ENCODE measurements at places on chromosomes 5 and 9. TPM values are rescaled to one million over a fixed set of nuclear protein-coding genes. Genes with fewer than 3 reads are reported as not detected.

- no peak for DNase-seq
These were observed 296.3 kb downstream of the KCNN2 start for GRCh38 chr5:114658194-114658593.

DNA sequence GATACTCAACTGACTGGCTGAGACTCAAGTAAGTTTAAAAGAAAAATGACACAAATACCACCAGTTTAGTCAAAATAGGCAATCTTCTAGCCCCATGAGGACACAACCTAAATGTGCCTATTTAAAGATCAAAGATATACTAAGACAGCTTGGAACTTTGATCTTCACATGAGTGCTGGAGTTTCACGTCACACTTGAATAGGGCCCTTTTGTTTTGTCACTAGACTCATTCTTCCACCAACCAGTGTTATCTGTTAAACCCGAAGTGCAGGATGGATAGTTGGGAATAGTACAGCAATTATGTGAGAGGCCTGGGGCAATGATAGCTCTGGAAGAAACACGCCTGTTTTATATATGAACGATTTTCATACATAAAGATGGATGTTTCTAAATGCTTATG is 792.8 kb upstream of the NUDT12 start:
- no peak for DNase-seq

DNA sequence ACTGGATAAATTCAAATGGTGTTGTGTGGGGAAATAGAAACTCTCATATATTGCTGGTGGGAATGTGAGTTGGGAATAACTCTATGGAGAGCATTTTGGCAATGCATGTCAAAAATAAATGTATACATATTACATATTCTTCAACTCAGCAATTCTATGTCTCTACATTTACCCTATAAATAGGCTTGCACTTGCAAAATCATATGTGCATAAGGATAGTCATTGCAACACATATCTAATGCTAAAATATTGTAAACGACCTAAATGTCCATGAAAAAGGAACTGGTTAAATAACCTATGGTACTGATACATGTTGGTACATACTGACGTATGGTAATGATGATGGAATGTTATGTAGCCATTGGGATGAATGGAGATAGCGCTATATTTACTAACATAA is 94.5 kb upstream of the CHD1 start:
- no peak for DNase-seq

GRCh38 chr5:107302441-107302840 is 368.3 kb downstream of the EFNA5 start:
- no peak for DNase-seq

DNA sequence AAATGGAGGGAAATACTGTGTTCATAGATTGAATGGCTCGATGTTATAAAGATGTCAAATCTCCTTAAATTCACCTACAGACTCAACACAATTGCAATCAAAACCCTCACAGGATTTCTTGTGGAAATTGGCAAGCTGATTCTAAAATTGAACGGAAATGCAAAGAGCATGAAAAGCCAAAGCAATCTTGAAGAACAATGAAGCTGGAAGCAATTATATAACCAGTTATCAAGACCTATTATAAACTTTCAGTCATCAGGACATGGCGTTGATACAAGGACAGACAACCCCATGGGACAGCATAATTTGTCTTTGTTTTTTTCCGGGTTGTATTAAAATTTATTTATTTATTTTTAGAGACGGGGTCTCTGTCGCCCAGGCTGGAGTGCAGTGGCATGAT is 53.5 kb upstream of the OTULINL start:
- no peak for DNase-seq

GRCh38 chr9:135356021-135356420 is 123.6 kb upstream of the PPP1R26 start:
- no peak for DNase-seq

GRCh38 chr5:121988488-121988887 is 26.7 kb downstream of the SRFBP1 start:
- no peak for DNase-seq

DNA sequence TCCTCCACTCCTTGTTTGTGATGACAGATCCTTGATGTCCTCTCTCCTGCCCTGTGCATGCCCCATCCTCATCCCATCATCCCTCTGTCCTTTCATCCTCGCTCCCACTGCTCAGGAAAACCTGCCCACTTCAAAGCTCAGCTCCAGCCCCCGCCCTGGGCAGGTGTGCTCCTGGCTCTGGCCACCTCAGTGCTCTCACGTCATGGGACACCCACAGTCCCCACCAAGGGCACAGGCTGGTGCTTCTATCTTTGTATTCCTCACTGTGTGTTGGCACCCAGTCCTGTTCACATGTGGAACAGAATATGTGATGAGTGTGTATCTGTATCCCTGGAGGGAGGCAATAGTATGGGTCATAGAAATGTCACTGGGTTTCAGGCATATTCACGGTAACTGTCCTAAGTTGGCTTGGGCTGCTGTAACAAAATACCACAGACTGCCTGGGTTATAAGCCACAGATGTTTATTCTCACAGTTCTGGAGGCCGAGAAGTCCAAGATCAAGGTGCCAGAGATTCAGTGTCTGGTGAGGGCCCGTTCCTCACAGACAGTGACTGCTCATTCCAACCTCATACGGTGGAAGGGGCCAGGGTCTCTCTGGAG is 13.5 kb downstream of the GFPT2 start:
- DNase-seq: no peak

Gene PIP5KL1
- total RNA-seq: 4.0 TPM

GRCh38 chr9:131668439-131669268 is 71.2 kb downstream of the RAPGEF1 start:
- peak; percentile 85 for DNase-seq

DNA sequence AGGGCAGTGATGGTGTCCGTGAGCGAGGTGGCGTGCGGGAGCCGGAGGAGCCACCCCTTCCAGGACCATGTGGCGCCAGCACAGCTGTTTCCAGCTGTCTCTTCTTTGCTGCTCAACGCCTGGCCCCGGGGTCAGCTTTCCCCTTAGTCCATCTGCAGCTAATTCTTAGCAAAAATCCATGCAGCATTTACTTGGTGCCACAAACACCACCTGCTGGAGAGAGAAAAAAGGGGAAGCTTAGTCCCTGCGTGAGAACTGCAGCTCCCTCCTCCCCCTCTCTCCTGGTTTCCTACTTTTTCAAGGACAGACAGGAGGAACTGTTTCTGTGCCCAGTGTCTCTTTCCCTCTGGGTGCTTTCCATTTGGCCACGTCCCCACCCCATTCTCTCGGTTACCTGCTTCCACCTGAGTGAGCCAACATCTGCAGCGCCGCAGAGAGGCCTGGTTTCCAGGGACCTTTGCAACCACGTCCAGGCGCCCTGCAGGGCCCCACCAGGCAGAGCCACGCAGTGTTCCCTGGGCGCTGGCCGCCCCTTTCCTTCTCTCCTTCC is 3.4 kb downstream of the SLC6A19 start:
- no peak for DNase-seq

Gene FBLL1
- total RNA-seq: 0.37 TPM

- DNase-seq: no peak
These were observed 303.2 kb upstream of the GRAMD2B start for GRCh38 chr5:126119887-126120442.

Gene FAM169A
- total RNA-seq: 7.8 TPM

DNA sequence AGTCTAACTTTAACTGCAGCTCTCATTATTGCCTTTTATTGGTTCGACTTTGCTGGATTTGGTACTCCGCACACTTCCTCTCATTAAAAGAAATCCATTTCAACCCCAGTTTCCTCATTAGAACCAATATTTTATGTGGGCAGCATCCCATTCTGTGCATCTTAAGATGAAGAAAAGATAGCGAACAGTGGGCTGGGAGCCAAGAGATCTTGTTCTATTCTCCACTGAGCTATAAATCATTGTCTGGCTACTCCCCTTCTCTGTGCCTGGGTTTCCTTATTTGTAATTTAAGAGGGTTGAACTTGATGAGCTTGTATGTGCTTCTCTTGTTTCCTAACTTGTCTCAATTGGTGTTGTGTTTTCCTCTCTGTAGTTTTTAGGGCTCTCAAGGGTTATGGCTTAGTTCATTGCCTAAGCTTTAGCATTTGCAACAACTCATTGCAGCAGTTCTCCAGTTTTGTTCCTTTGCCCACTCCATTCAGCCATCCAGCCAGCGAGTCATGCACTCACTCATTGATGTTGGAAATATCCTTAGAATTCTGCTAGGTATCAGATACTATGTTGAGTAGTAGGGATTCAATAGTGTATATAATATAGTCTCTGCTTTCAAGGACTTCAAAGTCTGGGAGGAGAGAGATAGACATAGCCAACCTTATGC is 273.3 kb upstream of the TNC start:
- no peak for DNase-seq

DNA sequence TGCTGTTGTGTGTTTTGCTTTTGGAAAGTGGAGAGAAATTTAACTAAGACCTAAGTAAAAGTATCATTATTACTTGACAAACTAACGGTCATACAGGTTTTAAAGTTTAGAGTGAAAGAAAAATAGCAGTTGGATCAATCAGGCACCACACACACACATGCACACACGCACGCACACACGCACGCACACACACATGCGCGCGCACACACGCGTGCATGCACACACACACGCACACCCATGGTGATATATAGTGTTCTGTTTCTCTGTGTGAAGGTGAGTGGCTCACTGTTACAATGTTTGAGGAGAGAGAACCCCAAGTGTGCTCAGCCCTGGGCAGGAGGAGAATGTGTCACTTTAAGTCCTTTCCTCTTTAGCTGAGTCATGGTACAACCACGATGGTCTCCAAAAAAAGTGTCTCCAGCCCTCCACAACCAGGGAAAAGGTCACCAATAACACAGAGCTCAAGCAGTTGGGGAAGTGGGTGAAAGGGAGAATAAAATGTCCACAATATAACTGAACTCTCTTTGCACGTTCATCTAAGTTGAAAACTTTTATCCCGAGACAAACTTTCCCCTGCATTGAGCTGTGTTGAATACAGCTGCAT is 3.2 kb downstream of the ZNF366 start:
- DNase-seq: no peak

DNA sequence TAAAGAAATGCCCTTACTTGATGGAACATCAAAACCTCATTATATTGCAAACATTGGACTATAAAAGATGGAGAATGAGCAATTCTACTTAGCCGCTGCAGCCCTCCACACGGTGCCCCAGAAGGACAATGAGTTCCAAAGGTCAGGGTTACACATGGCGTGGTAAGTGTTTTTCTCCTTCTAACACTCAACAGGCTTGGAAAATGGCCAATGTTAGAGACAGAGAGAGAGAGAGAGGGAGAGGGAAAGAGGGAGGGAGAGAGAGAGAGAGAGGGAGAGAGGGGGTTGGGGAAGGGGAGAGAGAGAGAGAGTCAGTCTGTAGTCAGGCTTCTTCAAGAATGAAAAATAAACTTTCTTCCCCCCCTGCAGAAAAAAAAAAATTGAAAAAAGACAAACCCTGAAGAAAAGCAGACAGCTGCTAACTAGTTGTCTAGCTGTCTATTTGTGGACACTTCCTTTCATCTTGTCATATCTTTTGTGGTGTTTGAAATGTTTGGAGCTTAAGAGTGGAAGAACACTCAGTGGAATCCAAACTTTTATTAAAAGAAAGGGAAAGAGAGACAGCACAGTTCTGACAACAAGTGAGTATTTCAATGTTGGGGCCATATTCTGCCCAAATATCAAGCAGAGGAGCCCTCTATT is 324.8 kb downstream of the TMEM38B start:
- DNase-seq: no peak

- DNase-seq: no peak
These were observed 22.0 kb upstream of the PTBP3 start for GRCh38 chr9:112355427-112355897.

Measured in activated naive CD4-positive, alpha-beta T cell treated with anti-CD3 and anti-CD28 coated beads, Interleukin-2, amount 50 U/mL, for 72 hours (primary cell).